ENCODE measurements at places on chromosomes 5 and 9. TPM values are rescaled to one million over a fixed set of nuclear protein-coding genes. Genes with fewer than 3 reads are reported as not detected.

NUTM2G gene
- not detected for total RNA-seq

DNA sequence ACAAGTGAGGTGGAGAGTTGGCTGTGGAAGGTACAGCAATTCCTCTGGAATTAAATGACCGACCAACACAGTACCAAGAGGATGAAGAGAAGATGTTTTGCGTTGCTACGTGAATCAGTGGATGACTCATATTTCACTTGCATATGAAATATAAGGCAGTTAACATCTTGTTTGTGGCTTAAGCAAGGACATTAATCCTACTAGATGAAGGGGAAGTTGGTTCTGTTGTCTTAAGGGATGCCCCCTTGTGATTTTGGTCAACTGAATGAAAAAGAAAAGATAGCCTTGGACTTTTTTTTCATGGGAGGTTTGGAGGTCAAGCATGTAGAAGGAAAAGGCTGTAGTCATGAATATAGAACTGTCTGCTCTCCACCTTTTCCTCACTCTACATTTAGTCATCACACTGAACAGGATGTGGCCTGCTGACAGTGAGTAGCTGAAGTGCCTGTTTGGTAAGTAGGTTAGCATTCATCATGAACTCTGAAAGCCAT is 33.9 kb downstream of the VLDLR start:
- DNase-seq = no peak

GRCh38 chr9:119240546-119240945 is 128.7 kb downstream of the BRINP1 start:
- DNase-seq = no peak

GRCh38 chr9:134390537-134390936 is 64.3 kb downstream of the RXRA start:
- no peak for DNase-seq

KIAA0825 gene
- 14.5 TPM for total RNA-seq

GRCh38 chr9:30630459-30630858 is 1754.0 kb upstream of the ACO1 start:
- DNase-seq = no peak

GRCh38 chr5:9533096-9533495 is 12.8 kb downstream of the SEMA5A start:
- no peak for DNase-seq

- DNase-seq = peak; percentile 82
Observed at GRCh38 chr9:132143359-132143758, 18.5 kb upstream of the NTNG2 start.

DNA sequence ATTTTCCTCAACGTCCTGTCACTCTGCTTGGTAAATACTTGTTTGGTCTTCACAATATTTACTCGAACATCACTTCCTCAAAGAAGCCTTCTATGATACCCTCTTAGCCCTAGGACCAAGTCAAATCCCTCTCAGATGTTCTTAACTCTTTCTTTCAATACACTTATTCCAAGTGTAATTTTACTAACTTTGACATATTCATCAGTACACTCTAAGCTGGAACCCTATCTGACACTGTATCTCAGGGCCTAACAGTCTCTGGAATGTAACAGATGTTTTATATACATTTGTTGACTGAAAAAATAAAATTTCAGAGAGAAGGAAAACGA is 19.6 kb downstream of the SIL1 start:
- no peak for DNase-seq

FBXO10 gene
- 20.1 TPM for total RNA-seq

TIMD4 gene
- not detected for total RNA-seq

- DNase-seq = no peak
Observed at GRCh38 chr9:126986506-126986951, 71.9 kb downstream of the RALGPS1 start.

DNA sequence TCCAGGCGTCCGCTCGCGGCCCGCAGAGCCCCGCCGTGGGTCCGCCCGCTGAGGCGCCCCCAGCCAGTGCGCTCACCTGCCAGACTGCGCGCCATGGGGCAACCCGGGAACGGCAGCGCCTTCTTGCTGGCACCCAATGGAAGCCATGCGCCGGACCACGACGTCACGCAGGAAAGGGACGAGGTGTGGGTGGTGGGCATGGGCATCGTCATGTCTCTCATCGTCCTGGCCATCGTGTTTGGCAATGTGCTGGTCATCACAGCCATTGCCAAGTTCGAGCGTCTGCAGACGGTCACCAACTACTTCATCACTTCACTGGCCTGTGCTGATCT is 294 bp downstream of the ADRB2 start:
- no peak for DNase-seq

- peak; percentile 5 for DNase-seq
Observed at GRCh38 chr9:108933231-108933717, 650 bp downstream of the ELP1 start.

DNA sequence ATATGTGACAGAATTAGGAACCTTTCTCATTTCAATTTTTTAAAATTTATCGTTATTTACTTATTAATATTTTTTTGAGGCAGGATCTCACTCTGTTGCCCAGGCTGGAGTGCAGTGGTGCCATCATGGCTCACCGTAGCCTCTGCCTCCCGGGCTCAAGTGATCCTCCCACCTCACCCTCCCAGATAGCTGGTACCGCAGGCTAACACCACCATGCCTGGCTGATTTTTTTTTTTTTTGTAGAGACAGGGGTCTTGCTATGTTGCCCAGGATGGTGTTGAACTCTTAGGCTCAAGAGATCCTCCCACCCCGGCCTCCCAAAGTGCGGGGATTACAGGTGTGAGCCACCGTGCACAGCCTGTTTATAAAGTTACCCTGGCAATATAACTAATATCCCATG is 275.2 kb downstream of the AOPEP start:
- no peak for DNase-seq

DNA sequence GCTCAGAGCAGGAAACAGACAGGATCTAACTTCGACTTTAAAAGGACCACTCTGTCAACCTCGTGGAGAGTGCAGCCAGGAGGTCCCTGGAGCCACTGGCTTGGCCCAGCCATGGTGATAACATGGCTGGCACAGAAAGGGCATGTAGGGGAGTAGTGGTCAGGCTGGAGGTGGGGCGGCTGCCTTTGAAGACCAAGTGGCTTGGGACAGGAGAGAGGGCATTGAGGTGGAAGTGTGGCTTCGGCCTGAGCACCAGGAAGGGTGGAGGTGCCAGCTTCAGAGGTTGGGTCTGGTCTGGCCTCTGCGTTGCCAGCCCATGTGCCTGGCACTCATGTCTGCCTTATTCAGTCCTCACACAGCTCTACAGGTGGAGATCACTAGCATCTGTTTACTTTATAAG is 270.0 kb downstream of the NSG2 start:
- DNase-seq = no peak

TPM2 gene
- total RNA-seq = 20.5 TPM

GRCh38 chr5:11918463-11919045 is 14.3 kb upstream of the CTNND2 start:
- no peak for DNase-seq

DNA sequence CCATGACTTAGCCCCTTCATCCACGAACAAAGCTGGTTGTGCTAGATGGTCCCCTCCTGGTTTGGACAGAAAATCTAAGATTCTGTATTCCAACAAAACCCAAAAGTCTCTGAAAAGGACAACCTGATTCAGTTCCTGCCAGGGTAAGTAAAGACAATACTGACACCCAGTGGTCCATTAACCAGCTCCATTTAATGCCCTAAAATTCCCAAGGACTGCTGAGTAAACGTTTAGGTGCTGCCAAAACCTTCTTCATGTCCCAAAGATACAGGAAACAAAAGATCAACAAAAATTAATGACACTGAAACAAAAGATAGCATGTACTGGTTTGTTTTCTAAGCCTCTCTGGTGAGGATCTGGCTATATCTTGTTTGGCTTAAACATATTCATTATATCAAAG is 25.3 kb upstream of the PPP1R2B start:
- DNase-seq = no peak

- DNase-seq = no peak
Observed at GRCh38 chr5:69032009-69032408, 61.8 kb upstream of the SLC30A5 start.

DNA sequence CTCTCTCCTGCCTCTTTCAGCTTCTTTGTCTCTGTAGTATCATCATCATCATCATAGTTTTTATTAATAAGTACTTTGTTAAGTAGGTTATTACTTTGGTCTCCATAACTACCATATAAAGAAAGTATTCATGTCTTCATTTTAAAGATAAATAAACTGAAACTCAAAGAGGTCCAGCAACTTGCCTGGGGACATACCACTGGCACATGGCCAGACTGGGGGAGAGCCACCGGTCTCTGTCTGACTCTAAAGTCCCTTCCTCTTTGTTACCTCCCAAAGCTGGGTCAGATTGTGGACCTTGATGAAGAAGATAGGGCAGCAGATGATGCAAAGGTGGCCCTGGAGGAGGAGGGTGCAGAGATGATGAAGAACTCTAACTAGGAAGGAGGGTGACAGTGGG is 8.5 kb downstream of the CDX1 start:
- DNase-seq = no peak

DNA sequence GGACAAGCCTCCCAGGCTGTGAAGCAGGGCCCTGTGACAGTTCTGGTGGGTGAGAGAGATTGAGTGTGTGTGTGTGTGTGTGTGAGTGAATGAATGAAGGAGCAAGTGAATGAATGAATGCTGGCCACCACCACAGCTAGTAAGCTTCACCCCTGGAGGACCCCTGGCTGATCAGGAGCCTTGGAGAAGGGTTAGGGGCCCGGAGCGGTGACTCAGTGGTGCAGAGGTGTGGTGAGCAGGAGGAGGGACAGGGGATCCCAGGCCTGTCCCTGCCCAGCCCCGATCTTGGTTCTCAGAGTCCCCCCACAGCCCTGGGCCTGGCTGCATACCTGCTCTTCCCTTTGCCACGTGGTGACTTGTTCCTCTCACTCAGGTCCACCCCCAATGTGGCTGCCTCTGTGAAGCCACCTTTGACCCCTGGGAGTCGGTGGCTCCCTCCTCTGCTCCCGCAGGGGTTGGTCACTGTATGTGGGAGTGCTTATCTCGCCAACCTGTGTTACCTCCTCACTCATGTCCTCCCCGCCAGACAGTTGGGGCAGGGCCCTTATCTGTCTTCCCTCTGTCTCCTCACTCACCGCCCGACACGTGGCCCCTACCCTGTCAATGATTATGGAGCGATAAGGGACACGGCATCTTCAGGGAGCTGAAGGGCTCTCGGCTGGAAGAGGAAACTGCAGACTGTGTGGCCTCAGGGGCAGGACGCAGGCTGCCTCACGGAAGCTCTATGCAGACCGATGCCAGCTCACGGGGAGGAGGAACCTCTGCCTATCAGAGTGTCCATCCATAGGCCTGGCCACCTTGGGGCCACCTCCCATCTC is 99.9 kb upstream of the PITX1 start:
- DNase-seq = no peak

- DNase-seq = no peak
Observed at GRCh38 chr5:126801992-126802294, 25.0 kb downstream of the LMNB1 start.

GRCh38 chr9:96293498-96294158 is 8.3 kb downstream of the HSD17B3 start:
- no peak for DNase-seq

ALDOB gene
- 1.1 TPM for total RNA-seq

CDC25C gene
- not detected for total RNA-seq

NRG2 gene
- 17.3 TPM for total RNA-seq

GRCh38 chr5:65863747-65864146 is 62.6 kb upstream of the ERBIN start:
- DNase-seq = no peak

PHF24 gene
- 116 TPM for total RNA-seq
